ENCODE measurements at places on chromosomes 13 and 19.
A peak's percentile ranks its signal among the peaks of the same experiment; 100 is the strongest.

DNA sequence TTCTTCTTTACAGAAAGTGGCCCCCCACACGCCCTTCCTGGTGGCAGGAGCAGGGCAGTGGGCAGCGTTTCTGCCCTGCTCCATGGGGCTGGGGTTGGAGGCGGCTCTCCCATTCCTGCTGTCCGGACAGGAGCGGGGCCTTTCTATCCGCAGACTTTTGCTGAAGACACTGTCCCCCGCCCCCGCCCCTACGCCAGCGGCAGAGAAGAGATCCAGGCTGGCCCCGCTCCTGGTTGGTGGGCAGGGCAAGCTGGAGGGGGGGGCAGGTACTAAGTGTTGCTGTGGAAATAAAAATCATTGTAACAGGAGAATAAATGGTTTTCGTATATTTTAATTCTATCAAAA is 81.7 kb downstream of the ZNF429 start:
- DNase-seq = no peak

- DNase-seq = no peak
Observed at GRCh38 chr13:101757446-101758039, 305.1 kb downstream of the ITGBL1 start.

DNA sequence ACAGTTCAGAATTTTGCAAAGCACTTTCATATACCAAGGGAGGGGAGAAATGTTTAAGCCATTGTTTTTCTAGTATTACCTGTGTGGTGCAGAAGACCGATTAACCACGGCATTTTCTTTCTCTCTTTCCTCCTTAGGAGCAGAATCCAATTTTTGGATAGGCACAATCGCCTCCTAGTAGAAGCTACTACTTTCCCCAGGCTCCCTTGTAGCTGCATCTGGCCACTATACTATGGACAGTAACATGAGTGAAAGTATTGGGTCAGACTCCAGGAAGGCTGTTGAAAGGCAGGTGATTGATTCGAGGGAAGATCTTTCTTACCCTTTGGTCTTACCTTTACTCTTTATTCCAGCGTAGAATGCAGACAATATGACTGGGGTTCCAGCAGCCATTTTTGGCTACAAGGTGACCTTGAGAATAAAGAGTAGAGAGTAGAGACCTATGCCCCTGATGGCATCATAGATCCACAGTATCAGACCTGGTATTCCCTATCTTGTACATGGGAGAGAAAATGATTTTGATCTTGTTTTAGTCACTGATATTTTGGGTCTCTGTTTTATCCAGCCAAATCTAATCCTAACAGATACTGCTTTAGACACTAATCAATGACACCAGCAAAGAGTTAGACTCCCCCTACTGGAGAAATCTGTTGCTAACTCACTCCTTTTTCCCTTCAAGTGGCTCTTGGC is 77.0 kb downstream of the LRRC63 start:
- no peak for DNase-seq

DNA sequence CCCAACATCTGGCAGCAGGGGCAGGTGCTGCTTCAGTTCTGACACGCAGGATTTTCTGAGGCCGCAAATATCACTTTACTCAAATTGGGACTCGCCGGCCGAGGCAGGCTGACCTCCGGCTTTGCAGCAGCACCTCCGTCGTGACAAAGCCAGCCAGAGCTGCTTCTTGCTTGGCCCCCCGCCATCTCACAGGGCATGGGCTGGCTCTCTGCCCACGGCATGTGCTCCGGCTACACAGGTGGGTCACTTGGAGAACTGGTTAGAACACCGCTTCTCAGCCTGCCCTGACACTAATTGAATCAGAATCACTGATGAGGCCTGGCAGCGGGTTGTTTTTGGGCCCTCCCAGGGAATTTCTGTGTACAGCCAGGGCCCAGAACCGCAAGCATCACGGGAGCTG is 112.3 kb downstream of the SLC7A1 start:
- DNase-seq = no peak

- DNase-seq = no peak
Observed at GRCh38 chr19:33285441-33285927, 16.9 kb downstream of the CEBPA start.

- no peak for DNase-seq
Observed at GRCh38 chr13:24097064-24097463, 63.5 kb upstream of the SPATA13 start.

DNA sequence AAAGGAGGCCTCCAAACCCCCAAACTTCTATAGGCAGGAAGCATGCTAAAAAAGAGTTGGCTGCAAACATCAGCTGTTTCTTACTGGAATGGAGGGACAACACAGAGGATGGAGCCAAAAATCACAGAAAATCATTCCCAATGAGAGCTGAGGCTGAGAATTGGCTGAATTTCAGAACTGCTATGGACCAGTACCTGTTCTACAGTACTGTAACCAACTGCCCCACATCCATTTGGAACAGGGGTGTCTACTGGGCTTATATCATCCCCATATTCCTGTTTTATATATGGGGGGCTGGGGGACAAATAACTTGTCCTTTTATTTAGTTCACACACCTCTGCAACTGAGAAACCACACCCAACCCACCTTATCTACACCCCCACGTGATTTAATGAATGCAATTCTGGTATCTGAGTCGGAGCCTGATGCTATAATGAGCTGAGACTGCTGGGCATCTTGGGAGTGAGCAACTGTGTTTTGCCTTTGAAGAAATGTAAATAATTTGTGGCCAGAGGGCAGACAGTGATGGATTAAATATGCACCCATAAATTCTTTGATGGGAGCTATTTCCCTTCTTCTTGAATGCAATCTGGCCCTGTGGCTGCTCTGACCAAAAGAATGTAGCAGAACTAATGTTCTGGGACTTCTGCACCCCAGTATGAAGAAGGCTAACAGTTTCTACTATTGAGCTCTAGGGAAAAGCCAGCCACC is 82.6 kb downstream of the TBC1D4 start:
- no peak for DNase-seq

DNA sequence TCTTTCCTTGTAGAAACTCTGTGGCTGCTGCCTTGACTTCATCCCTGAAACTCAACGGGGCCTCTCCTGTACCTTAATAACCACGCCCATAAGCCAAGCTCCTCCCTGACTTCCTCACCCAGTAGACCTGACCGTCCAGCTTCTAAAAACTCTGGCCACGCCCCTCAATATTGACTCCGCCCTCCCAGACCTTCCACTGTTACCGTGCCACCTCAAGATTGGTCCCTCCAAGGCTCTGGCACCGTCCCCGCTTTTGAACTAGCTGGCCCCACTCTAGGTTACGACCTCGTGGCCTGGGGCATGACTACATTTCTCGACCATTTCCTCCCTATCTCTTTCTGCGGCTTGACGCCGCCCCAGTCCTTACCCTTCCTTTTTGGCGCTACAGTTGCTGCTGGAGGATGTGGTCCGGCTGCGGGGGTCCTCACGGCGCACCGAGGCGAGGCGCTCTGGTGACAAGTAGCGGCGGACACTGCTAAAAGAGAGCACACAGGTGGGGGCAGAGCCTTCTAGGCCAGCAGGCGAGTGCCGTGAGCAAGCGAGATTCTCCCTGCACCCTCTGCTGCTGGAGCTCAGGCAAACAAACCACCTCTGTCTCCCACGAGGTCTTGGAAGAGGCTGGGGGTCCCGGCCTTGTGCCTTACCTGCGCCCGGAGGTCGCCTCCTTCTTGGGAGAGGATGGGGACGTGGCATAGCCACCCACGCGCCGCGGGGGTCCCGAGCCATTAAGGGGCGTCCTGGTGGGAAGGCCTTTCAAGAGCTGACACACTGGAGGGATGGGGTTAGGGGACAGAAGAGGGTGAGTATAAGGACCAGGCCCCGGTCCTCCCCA is 2.3 kb upstream of the EML2 start:
- peak; percentile 97 for DNase-seq

- no peak for DNase-seq
Observed at GRCh38 chr13:50222569-50223332, 207.5 kb downstream of the KCNRG start.

DNA sequence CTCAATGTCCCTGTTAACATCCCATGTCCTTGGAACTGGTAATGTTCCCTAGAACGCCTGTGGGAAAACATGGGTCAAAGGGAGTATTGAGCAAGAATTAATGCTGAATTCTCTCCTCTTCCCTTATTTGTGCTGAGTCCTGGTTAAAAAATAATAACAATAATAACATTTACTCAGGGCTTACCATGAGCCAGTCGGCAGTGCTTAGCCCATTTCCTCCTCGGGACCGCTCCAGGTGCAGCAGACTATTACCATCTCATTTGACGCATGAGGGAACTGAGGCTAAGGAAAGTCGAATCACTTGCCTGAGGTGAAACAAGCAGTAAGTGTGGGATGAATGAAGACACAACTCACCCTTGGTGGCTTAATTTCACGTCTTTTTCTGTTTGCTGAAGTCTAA is 33.6 kb upstream of the SLC15A1 start:
- DNase-seq = no peak

- no peak for DNase-seq
Observed at GRCh38 chr13:49436890-49437289, 7.0 kb downstream of the CAB39L start.

DNA sequence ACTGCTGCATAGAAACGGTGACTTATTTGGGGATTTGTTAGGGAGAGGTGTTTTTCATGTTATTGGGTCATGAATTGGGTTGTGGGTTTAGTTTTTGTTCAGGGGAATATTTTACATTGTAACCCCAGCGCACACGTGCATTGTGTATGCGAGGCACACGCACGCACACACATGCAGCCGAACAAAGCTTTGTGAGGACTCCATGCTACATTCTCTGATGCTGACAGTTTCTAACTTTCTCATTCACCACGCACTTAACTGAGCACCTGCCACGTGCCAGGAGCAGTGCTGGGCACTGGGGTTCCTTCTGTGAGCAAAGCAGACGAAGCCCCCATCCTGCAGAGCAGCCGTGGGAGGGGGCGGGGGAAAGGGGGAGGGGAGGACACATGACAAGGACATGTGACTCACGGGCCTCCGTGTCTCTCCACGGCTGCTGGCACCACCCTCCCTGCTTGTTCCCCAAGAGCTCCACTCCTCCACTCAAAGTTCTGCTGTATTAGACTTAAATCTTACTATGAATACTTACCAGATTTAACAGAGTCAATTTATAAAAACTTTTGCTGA is 55.6 kb downstream of the SLC7A9 start:
- no peak for DNase-seq

DNA sequence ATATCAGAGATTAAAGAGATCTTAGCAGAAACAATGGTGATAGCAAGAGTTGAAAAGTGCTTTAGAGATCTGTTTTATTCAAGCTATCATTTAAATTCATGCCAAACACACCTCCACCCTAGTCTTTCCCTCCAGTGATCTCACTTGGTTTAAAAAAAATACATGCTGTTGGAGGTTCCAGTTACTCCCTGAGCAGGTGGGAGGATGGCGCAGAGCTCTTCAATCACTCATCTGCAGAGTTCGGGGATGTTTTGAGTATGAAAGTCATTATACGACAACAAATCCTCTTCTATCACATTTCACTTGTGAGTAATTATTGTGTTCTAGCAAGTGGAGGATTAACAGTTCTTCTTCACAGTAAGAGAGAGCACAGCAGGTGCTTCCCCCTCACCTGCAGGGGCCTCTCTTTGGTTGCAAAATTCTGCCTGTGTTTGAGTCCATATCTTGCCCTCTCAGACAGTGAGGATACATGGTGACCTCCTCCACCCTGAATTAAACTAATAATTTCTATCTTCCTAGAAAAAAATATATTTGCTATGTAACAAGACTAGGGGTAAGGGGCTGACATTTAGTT is 376.7 kb downstream of the LIG4 start:
- no peak for DNase-seq

- DNase-seq = no peak
Observed at GRCh38 chr13:68708336-68708908, 1399.2 kb upstream of the ATXN8OS start.

- DNase-seq = no peak
Observed at GRCh38 chr13:31761951-31762350, 22.6 kb downstream of the RXFP2 start.

Data from HS-27A (cell line).